ENCODE measurements at places on chromosomes 1 and 21.

GRCh38 chr1:202216691-202217090, 23.1 kb downstream of the LGR6 start:
- DNase-seq = no peak

- DNase-seq = no peak
Observed at GRCh38 chr1:151175863-151176262, at the start of gene TMOD4. Gene TMOD4, minus strand, starts transcription at chr1:151175981. Its CDS starts 1,106 bp downstream, at chr1:151174875.

DNA sequence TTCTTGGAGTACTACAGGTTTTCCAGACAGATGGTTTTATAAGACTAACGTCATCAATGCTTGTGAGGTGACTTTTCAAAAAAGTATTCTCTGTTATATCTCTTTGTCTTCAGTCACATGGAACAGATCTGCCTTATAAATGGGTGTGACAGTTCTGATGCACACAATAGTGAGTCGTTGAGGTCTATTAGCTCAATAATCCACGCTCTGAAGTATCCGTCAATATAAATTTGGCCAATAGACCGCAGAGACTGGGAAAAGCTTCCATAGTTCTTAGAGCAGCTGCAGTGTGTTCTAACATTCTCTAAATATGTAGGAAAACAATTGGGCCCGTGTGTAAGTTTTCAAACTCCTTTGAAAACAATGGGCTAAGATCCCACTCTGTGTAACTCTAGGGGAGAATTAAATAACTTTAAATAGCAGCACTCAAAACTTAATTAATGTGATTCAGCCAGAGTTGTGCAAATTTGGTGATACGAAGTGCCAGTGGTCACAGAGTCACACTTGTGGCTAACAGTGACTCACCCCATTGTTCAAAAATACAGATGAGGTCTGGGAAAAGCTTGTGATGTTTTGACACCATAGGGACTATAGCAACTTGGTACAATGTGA, 316.0 kb downstream of the LMO4 start:
- DNase-seq = no peak

- DNase-seq = no peak
Observed at GRCh38 chr1:43048601-43049011, 89.9 kb upstream of the SLC2A1 start.

DNA sequence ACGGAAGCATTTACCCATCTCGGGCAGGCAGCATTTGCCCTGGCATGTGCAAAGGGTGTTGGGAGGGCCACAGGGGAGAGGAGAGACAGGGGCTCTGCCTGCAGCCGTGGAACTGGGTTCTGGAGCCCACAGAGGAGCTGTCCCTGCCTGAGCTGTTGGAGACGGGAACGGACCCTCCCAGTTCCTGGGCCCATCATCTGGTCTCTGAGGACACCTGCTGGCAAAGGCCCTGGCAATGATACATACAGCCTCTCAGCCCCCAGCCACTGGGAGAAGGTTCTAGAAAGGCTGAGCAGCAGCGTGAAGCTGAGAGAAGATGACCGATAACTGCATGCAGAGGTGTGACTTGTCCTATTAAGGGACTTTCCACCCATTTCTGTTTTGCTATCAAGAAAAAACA, 31.4 kb downstream of the FAAP20 start:
- no peak for DNase-seq

DNA sequence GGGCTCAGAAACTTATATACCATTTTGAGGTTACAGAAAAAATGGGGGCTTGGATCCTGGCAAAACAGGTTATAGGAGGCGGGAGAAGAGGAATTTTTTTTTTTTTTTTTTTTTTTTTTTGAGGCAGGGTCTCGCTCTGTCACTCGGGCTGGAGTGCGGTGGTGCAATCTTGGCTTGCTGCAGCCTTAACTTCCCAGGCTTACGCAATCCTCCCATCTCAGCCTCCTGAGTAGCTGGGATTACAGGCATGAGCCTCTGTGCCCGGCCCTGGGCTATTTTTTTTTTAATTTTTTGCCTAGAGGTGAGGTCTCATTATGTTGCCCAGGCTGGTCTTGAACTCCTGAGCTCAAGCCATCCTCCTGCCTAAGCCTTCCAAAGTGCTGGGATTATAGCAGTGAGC, 24.7 kb downstream of the MROH7 start:
- DNase-seq = no peak

GRCh38 chr1:14495381-14495780, 103.1 kb upstream of the KAZN start:
- no peak for DNase-seq

GRCh38 chr1:22855668-22856606, 116.7 kb downstream of the LACTBL1 start:
- DNase-seq = no peak

- no peak for DNase-seq
Observed at GRCh38 chr1:182809414-182809957, 19.9 kb downstream of the NPL start.

- no peak for DNase-seq
Observed at GRCh38 chr1:171805395-171806115, 24.1 kb downstream of the METTL13 start.

DNA sequence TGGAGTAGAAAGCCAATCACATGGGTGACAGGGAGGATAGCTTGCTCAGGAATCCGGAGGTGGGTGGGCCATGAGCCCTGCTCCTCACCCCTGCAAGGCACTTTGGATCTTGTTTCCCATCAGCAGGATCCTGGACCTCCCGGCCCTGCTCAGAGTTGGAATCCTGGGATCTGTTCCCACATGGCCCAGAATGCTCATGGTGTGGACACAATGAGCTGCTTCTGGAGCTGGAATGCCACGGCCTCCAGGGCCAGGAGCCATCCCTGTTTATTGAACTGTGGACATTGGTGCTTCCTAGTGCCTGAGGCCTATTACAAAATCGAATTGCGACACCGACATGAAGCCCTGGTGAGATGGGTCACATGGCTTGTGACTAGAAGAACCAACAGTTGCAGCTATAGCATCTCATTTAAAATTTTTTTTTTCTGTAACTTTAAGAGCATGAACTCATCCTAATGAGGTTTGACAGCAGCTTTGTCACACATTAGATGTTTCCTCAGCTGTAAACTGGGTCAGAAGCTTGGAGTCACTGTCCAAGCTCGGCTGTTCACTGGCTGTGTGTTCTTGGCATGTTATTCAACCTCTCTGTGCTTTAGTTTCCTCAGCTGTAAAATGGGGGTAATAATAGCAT, 40.4 kb upstream of the GOLT1A start:
- DNase-seq = no peak

DNA sequence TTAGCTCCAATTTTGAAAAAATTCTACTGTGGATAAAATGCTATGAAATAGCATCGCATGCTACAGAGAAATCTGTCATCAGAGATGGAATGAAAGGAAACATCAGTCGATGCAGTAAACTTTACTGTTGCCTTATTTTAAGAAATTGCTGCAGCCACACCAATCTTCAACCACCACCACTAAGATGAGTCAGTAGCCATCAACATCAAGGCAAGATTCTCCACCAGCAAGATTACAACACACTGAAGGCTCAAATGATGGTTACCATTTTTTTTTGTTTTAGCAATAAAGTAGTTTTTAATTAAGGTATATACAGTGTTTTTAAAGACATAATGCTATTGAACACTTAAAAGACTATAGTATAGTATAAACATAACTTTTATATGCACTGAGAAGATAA, 95.6 kb upstream of the JUN start:
- no peak for DNase-seq

DNA sequence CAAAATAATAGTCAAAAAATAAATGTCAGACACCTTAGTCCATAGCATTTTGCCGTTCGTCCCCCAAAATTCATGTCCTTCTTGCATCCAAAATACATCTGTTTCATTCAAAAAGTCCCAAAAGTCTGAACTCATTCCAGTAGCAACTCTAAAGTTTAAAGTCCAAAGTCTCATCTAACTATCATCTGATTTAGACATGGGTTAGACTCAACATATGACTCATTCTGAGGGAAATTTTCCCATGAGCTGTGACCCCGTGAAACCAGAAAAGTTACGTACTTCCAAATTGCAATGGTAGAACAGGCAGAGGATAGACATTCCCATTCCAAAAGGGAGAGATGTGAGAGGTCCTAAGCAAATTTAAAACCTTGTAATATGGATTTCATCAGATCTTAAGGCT, 48.6 kb upstream of the CACHD1 start:
- no peak for DNase-seq

DNA sequence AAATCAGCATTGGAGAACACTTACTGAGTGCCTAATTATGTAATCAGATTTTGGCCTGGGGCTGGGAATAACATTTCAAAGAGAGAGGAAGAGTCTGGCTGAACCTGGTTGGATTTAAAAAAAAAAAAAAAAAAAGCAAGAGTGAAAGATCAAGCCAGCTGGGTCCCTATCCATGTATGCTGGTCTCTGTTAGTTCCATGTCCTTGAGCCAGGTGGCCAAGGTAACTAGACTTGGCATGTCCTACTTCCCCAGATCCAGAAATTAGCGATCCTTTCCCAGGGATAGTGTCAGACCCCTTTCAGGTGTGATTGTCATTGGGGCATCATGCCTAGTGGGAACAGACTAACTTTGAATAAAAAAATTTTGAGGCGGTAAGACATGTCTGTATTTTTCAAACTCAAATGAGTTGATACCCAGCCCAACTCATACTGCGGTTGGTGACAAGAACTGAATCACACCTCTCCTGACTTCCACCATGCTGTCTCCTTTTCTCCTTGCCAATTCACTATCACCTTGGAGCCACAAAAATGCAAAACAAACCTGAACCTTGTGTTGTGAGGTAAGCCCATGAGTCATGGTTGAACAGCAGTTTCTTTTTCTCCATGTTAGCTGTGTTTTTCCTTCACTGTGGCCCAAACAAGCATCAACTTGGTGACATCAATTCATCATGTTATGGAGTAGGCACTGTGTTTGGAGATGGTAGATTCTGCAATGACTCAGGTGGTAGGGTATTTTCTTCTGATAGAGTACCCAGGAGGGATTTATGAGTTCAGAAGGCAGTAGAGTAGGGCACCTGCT, 24.5 kb upstream of the PPP2R5A start:
- no peak for DNase-seq

DNA sequence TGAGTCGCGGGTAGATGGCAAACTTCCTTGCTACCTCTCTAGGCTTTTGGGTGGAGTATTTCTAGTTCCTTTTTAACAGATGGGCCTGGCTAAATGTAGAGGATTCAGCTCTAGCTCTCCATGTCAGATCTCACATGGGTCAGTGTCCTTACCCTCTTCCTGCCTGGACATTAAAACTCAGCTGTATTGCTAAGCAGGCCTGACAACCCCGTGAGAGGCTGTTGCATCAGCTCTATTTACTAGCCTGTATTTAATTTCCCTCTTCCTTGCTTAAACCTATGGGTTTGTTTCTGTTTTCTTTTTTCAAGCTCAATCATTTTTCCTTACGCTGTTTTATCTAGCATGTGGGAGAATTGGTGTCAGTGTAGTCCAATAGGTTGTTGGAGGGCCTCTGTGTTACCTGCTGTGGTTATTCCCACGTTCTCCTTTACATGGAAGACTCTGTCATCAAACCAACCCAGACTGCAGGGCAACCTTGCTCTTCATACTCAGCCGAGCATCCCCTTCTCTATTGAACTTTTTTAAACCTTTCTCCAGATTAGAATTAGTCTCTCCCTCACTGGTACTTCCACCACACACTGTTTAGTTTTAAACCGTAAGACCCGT, 79.5 kb upstream of the BACH1 start:
- no peak for DNase-seq

- DNase-seq = no peak
Observed at GRCh38 chr1:200179126-200179780, 151.7 kb downstream of the NR5A2 start.

Data from CD4-positive, alpha-beta T cell treated with Interleukin-6 at 100 ng/mL for 8 hours (primary cell).